Effector memory CD4-positive, alpha-beta T cell (primary cell): ENCODE measurements at places on chromosomes 4 and X.

- no peak for DNase-seq
- no peak overlapping the region for H3K27ac ChIP-seq
- H3K4me3 ChIP-seq, result no peak overlapping the region
Measured at GRCh38 chr4:78949735-78950134, 10.5 kb upstream of the PAQR3 start.

GRCh38 chr4:60579335-60579734 is 620.8 kb upstream of the ADGRL3 start:
- no peaks in the 10 kb centered on the region for H3K4me1 ChIP-seq
- no peaks in the 10 kb centered on the region for H3K27me3 ChIP-seq
- H3K36me3 ChIP-seq, result no peaks in the 10 kb centered on the region
- H3K4me3 ChIP-seq, result no peak overlapping the region

DNA sequence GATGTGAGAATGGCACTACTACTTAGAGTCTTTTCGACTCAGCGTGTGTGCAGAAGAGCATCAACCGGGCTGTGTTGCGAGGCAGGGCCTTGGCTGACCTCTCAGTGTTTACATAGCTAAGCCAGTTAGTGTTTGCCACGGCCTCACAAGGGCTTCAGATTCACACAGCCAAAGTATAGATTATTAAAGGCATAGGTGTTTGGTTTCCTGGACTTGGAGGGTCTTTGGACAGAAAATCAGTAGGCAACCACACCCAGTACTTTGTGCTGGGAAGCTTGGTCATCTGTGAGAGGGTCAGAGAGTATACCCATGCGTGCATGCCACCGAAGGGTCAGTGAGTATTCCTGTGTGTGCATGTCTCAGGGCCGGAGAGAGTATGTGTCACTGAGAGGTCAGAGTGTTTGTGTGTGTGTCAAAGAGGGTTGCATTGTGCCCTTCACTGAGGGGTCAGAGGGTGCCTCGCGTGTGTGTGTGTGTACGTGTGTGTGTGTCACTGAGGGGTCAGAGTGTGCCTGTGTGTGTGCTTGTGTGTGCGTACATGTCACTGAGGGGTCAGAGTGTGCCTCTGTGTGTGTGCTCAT is 69.7 kb upstream of the MSANTD1 start:
- DNase-seq, result no peak
- H3K27me3 ChIP-seq, result no peaks in the 10 kb centered on the region
- H3K27ac ChIP-seq, result no peak overlapping the region
- no peak overlapping the region for H3K4me3 ChIP-seq
- H3K4me1 ChIP-seq, result no peaks in the 10 kb centered on the region
- peaks cover 74% of the 10 kb centered on the region for H3K36me3 ChIP-seq

- H3K27ac ChIP-seq, result no peak overlapping the region
- H3K36me3 ChIP-seq, result no peaks in the 10 kb centered on the region
Measured at GRCh38 chrX:100447655-100448397, 37.8 kb upstream of the PCDH19 start.

DNA sequence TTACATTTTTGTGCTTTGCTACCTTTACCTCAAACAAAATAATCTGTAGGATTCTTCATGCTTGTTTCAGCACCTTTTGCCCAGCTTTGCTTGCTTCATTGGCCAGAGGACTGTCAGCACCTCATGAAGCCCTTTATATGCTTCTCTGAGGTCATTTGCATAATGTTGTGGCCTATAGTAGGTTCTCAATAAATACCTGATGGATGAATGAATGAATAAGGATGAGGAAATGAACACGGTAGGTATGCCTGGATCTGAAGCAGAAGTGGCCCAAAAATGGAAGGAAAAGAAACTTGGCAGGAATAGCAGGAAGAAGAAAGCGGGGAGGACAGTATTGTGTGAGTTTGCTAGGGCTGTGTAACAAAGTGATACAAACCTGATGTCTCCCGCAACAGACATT is 7.9 kb downstream of the GRK4 start:
- no peak overlapping the region for H3K4me3 ChIP-seq
- H3K27me3 ChIP-seq, result no peaks in the 10 kb centered on the region
- no peaks in the 10 kb centered on the region for H3K4me1 ChIP-seq

- no peaks in the 10 kb centered on the region for H3K27me3 ChIP-seq
- H3K4me3 ChIP-seq, result no peak overlapping the region
- H3K36me3 ChIP-seq, result no peaks in the 10 kb centered on the region
- DNase-seq, result no peak
Measured at GRCh38 chr4:8090312-8090711, 68.3 kb downstream of the ABLIM2 start.

- no peak for DNase-seq
- H3K36me3 ChIP-seq, result no peaks in the 10 kb centered on the region
- H3K27ac ChIP-seq, result no peak overlapping the region
- no peaks in the 10 kb centered on the region for H3K4me1 ChIP-seq
- no peaks in the 10 kb centered on the region for H3K27me3 ChIP-seq
Measured at GRCh38 chrX:352181-352580, 33.6 kb upstream of the GTPBP6 start.

GRCh38 chrX:137567682-137568232 is 1.8 kb downstream of the ZIC3 start:
- DNase-seq, result no peak
- no peak overlapping the region for H3K27ac ChIP-seq
- no peak overlapping the region for H3K4me3 ChIP-seq
- H3K36me3 ChIP-seq, result no peaks in the 10 kb centered on the region
- H3K27me3 ChIP-seq, result peaks cover 21% of the 10 kb centered on the region

DNA sequence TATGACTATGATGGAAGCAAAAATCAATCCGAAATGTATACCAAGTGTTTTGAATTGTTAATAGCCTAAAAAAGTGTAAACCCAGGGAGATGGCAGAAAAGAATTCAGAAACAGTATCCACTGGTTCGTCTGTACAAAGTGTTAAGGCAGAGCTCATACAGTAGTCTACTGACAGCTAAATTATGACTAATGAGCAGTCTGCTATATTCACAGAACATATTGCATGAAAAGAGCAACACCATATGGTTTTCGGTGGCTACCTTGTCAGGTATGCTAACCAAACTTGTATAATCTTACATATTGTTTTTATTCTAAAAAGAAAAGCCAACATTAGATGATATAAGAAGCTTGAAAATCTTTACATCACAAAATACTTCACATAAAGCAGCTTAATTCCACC is 18.5 kb downstream of the EPHA5 start:
- no peaks in the 10 kb centered on the region for H3K36me3 ChIP-seq
- no peaks in the 10 kb centered on the region for H3K4me1 ChIP-seq

GRCh38 chr4:76306882-76307659 is 538 bp downstream of the STBD1 start:
- H3K36me3 ChIP-seq, result no peaks in the 10 kb centered on the region
- peak overlapping the region; percentile 87 for H3K4me3 ChIP-seq
- DNase-seq, result no peak
- H3K27me3 ChIP-seq, result no peaks in the 10 kb centered on the region
- no peak overlapping the region for H3K27ac ChIP-seq

- peaks cover 8% of the 10 kb centered on the region for H3K4me1 ChIP-seq
- H3K27me3 ChIP-seq, result no peaks in the 10 kb centered on the region
- H3K4me3 ChIP-seq, result peak overlapping the region; percentile 46
- H3K27ac ChIP-seq, result peak overlapping the region; percentile 51
- peaks cover 6% of the 10 kb centered on the region for H3K36me3 ChIP-seq
Measured at GRCh38 chrX:48475296-48475695, 703 bp upstream of the FTSJ1 start.

DNA sequence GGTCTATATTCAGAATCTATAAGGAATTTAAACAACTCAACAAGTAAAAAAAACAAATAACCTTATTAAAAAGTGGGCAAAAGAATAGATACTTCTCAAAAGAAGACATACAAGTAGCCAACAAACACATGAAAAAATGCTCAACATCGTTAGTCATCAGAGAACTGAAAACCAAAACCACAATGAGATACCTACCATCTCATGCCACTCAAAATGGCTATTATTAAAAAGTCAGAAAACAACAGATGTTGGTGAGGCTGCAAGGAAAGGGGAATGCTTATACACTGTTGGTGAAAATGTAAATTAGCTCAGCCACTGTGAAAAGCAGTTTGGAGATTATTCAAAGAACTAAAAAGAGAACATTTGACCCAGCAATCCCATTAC is 201.6 kb downstream of the QDPR start:
- no peak overlapping the region for H3K4me3 ChIP-seq
- no peak overlapping the region for H3K27ac ChIP-seq
- no peaks in the 10 kb centered on the region for H3K4me1 ChIP-seq
- DNase-seq, result no peak

DNA sequence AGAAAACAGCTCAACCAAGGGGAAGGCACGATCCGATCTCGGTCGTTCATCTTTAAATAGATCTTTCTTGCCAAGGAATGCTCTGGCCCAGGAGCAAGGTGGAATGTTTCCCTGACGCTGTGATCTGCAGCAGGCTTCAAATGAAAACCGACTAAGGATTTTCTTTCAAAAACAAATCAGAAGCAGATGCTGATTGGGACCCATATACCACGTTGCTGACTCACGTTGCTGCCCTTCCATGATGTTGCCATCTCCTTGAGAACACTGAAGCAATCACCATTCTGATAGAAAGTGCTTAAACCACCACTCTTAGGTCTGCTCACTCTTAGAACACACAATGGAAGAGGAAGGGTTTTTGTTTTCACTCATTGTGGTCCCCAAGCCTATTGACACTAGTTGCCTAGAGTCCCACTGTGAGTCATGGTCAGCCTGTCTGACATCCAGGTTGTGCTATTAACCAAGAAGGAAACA is 26.1 kb downstream of the LAMTOR3 start:
- H3K27ac ChIP-seq, result no peak overlapping the region
- H3K27me3 ChIP-seq, result no peaks in the 10 kb centered on the region
- peaks cover 30% of the 10 kb centered on the region for H3K36me3 ChIP-seq
- H3K4me3 ChIP-seq, result no peak overlapping the region
- H3K4me1 ChIP-seq, result no peaks in the 10 kb centered on the region

- no peak overlapping the region for H3K27ac ChIP-seq
- no peak overlapping the region for H3K4me3 ChIP-seq
- H3K27me3 ChIP-seq, result no peaks in the 10 kb centered on the region
- H3K4me1 ChIP-seq, result no peaks in the 10 kb centered on the region
- no peaks in the 10 kb centered on the region for H3K36me3 ChIP-seq
Measured at GRCh38 chr4:106852426-106852825, 183.7 kb downstream of the DKK2 start.
